ENCODE measurements at places on chromosomes 12 and 14. TPM values are rescaled to one million over a fixed set of nuclear protein-coding genes. Genes with fewer than 3 reads are reported as not detected.

The GPR162 gene
- total RNA-seq: 7.8 TPM

The MYF5 gene
- not detected for total RNA-seq

The SLC25A21 gene
- total RNA-seq: 0.76 TPM

DNA sequence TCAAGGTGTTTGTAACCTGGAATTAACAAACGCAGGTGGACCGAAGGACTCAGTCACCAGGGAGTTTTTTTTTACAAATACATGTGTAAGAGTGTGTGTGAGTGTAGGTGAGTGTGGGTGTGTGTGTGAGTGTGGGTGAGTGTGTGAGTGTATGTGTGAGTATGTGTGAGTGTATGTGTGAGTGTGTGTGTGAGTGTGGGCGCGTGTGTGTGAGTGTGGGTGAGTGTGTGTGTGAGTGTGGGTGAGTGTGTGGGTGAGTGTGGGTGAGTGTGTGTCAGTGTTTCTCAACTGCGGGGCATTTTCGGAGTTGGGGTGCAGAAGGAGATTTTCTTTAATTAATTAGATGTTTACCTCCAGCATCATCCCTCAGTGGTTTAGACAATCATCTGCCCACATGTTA, 1178.8 kb downstream of the VRK1 start:
- DNase-seq: no peak

DNA sequence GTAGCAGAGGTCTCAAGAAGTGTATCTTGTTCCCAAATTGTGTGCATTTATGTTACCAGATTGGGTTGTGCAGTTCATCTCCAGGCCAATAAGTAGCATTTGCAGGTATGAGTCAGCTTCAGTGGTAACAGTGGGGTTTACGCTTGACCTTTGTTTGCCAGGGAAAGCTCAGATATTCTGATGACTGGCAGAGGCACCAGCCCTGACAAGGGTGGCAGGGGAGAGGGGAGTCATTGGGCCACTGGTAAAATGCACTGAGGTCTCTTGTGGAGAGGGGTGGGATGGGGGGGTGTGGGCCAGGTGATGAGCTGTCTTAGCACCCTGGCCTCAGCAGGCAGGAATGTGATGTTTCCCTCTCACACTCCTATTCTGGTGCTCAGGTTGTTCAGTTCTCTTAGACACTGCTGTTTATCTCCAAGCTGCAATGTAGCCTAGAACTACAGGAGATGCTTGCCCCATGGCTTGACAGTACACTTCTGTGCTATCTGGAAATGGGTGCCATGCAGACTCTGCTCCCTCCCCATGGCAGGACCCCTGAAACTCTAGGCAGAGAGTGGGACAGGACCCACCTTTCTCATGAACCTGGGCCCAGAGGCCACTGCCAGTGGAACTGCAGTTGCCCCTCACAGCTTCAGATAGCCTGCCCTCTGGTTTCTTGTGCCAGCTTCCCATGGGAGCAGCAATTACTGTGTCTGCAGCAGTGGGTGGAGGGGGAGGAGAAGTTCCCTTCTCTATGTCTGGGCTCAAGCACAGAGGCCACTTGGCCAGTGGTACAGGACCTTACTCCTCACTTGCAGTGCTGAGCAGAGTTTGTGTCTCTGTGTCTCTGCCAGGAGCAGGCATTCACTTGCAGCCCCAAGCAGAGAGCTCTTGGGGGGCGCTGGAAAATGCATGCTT, 31.9 kb downstream of the USP15 start:
- peak; percentile 1 for DNase-seq

DNA sequence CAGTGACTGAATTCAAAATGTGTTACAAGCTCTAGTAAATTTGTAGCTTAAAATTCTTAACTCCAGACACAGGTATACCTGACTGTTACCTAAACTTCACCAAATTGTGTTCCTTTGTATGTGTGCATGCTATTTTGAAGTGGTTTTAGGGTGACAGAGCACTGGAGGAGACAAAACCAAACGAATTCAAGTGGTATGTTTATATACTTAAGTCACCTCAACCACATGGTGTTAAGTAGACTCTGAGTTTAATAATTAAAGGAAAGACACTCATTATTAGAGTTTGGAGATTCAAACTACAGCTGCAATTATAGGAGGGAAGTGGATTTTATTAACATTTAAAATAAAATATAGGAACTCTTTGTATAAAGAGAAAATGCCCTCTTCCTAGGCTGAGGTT, 84.3 kb downstream of the PLCZ1 start:
- DNase-seq: no peak

DNA sequence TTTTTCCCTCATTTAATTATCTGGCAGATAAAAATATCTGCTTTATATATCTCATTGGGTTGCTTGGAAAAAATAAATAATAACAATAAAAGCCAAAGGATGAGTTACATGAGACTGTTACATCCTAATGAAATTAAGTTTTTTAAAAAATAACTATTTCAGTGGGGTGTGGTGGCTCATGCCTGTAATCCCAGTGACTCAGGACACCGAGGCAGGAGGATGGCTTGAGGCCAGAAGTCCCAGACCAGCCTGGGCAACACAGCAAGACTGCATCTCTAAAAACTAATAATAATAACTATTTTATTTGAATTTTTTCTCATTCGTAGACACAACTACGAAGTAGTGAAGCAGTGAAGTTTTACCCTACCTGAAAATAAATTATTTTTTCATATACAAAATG, 103.3 kb downstream of the BCAT1 start:
- DNase-seq: no peak

- no peak for DNase-seq
Observed at GRCh38 chr12:111389635-111390034, 16.1 kb upstream of the SH2B3 start.

DNA sequence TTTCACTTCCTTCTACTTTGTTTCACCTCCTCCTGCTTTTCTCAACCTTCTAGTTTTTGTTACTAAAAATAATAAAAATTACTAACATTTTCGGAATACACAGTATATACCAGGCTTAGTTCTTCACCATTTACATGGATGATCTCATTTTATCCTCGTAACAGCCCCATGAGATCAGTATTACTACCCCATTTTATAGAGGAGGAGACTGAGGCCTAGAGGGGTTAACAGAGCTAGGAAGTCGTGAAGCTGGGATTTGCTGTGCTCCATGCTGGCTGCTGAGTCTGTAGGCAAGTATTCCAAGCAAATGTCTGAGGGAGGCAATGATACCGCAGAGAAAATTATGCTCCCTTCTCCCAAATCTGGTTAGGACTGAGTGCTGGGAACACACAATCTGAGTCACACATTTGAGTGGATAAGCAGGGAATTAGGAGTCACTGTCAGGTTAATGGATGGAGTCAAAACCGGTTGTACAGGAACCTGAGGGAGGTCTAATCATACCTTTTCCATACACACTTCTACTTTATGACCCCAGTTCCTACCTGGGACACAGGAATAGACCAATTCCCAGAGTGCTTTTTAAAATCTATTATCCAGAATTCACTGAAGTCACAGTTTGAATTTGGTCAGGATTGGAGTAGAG, 51.1 kb downstream of the ZFYVE26 start:
- DNase-seq: no peak

- DNase-seq: no peak
Observed at GRCh38 chr12:1581973-1582708, 12.2 kb downstream of the FBXL14 start.

DNA sequence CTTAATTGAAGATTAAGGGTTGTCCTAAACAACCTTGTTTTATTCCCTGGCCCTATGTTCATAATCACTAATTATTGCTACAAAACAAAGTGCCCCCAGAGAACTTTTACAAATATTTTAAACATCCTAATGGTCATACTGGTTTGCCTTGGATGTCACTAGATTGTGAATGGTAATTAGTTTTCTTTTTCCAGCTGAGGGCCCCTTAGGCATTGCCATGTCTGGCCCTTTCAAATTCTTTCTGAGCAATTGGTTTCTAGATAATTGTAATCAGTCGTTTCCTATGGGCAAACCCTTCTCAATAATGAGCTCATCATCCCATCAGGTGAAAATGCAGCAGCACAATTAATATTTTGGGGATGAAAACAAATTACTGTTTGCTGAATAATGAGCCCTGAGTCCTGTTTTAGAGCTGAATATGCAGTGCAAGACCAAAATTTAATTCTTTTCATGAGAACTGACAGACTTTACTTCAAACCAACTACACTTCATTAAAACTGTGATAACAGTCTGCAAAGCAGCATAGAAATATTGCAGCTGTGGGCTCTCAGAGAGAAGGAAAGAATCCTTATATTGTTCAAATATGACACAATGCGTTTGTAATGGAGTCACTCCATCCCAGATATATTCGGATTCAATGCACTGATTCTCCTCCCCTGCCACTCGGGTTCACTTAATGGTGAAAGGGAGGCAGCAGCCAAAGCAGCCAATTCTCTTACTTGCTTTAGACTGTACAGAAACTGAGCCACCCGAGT, 67.7 kb upstream of the ARHGAP5 start:
- no peak for DNase-seq

GRCh38 chr12:30345744-30346471, 349.8 kb downstream of the IPO8 start:
- no peak for DNase-seq

DNA sequence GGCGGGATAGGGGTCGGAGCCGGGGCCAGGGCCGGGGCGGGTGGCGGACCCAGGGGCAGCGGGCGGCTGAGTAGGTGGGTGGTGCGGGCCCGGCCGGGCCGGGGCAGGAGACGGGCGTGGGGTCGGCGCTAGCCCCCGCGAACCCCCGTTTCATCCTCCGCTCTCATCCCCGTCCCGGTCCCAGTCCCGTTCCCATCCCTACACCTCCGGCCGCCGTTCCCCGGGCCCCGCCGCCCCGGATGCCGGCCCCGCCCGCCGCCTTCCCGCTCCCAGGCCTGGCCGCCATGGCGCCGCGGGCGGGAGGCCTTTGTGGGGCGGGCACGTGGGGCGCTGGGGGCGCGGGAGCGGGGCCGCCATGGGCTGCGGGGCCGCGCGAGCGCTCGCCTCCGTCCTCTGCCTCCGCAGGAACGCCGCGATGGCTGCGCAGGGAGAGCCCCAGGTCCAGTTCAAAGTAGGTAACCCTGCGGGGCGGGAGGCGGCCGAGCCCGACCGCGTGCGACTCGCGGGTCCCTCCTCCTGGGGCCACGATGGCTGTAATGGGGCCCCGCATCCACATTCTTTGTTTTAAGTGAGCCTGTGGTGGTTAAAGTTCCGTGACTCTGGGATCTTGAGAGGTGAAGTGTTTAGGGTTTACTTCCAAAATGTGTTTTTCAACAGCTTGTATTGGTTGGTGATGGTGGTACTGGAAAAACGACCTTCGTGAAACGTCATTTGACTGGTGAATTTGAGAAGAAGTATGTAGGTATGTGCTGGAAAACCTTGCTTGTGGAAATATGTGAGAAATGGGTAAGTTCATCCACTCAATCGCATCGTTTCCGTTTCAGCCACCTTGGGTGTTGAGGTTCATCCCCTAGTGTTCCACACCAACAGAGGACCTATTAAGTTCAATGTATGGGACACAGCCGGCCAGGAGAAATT, 572 bp downstream of the RAN start:
- DNase-seq: no peak

GRCh38 chr12:63802012-63802608, 22.4 kb downstream of the RXYLT1 start:
- no peak for DNase-seq

DNA sequence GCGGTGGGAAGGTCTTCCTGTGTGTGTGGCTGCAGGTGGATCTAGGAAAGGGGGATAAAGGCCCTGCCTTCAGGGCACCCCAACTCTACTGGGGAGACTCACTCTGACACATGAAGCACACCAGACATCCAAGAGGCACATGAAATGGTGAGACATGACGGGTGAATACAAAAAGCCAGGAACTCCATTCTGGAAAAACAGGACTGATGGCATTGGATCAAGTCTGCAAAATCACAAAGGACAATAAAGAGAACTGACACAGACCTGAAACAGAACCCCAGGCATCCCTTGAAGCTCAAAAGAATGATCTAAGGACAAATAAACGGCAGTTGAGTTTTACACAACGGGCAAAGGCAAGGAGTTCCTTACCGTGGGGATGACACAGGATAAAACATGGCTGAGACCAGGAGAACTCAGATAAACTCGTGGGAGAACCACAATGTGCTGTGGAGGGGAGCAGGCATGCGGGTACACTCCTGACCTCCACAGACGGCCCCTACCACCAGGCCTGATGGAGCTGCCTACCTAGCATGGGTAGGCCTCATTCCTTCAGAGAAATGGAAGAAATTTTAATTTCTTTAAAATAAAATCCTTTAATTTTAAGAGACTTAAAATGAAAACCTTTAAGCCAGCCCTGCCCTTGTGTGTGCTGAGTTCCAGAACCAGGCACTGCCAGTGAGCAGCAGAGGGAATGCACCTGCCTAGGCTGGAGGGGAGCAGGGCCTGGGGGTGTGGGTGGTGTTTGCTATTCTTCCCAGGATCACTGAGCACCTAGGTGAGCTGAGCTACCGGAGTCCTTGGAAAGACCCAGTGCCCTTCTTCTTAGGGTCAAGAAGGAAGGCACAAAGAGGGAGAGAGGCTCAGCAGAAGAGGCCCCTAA, 100.1 kb downstream of the SINHCAF start:
- DNase-seq: no peak

- no peak for DNase-seq
Observed at GRCh38 chr14:63443361-63443760, 99.8 kb downstream of the PPP2R5E start.

DNA sequence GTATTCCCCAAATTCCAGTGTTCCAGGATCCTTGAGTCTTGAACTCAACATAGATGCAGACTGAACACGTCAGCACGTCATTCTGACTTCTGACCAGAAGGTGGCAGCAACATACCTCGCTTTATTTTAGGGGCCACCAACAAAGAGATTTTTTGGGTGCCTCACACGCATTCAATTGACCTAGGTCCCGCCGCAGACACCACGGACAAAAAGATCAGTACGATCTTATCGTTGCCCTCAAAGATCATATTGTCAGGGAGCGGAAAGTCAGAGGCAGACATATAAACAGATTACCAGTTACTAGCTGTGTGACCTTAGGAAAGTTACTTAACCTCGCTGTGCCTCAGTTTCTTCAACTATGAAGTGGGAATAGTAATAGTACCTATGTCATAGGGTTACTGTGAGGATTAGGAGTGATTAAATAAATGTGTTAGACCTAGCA, 6.5 kb upstream of the PRPH start:
- no peak for DNase-seq

GRCh38 chr14:32720927-32721326, 217.8 kb upstream of the NPAS3 start:
- DNase-seq: no peak

- no peak for DNase-seq
Observed at GRCh38 chr14:24965934-24966578, 83.9 kb downstream of the STXBP6 start.

DNA sequence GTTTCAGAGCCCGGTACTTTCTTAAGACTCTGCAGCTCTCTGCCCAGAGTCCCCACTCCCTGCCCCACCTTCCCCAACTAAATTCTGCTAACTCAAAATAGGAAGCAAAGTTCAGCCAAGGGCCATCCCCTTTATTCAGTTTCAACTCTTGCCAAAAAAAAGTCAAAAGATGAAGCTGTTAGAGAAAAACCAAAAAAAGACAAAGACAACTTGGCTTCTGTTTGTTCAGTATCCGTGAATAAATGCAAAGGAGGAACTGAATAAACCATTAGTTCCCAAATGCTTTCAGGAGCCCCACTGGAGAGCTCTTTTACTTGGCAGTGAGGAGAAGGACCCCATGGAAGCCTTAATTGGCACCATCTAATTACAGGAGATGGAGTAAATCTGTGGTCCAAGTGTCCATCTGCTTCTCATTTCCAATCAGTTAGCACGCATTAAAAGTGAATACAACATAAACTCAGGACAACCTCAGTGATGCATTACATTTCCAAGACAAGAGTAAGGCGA, 155.4 kb upstream of the GZMB start:
- no peak for DNase-seq

All from Right ventricle myocardium inferior (tissue), 1 donor.